ENCODE measurements at places on chromosomes 7 and 10.

- H3K36me3 ChIP-seq = peaks cover 2% of the 10 kb centered on the region
- no peaks in the 10 kb centered on the region for H3K4me1 ChIP-seq
- H3K27me3 ChIP-seq = no peaks in the 10 kb centered on the region
- no peak overlapping the region for H3K4me3 ChIP-seq
These were observed 2.3 kb upstream of the CUZD1 start for GRCh38 chr10:122847782-122848604.

GRCh38 chr7:151429560-151430331 is 10.2 kb downstream of the CRYGN start:
- peaks cover 19% of the 10 kb centered on the region for H3K4me1 ChIP-seq
- H3K36me3 ChIP-seq = no peaks in the 10 kb centered on the region
- H3K4me3 ChIP-seq = no peak overlapping the region

DNA sequence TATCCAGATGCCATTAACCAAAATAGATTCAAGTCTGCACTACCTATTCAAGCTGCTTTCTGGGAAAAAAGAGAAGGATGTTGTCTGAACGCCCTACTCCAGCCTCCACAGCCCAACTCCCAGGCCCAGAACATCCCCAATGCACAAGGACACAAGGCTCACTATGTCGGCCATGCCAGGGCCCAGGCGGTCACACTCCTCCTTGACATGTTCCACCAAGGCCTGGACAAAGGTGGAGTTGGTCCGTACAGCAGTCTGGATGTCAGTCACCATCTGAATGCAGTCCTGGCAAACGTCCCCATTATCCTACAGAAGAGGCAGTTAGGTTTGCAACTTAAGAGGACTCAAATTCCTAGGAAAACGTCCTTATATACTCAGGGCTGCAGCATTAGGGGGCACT is 23.2 kb downstream of the PSAP start:
- no peak for DNase-seq
- H3K4me3 ChIP-seq = no peak overlapping the region
- no peak overlapping the region for H3K27ac ChIP-seq
- H3K4me1 ChIP-seq = peaks cover 8% of the 10 kb centered on the region

GRCh38 chr10:85316276-85316675 is 987.9 kb downstream of the CCSER2 start:
- no peak for DNase-seq
- no peaks in the 10 kb centered on the region for H3K4me1 ChIP-seq
- no peak overlapping the region for H3K27ac ChIP-seq
- no peak overlapping the region for H3K4me3 ChIP-seq
- H3K36me3 ChIP-seq = no peaks in the 10 kb centered on the region
- no peaks in the 10 kb centered on the region for H3K27me3 ChIP-seq

GRCh38 chr10:66006411-66006810 is 919.4 kb upstream of the LRRTM3 start:
- H3K4me3 ChIP-seq = no peak overlapping the region
- H3K27me3 ChIP-seq = no peaks in the 10 kb centered on the region
- no peak for DNase-seq

- H3K4me3 ChIP-seq = no peak overlapping the region
- peaks cover 8% of the 10 kb centered on the region for H3K4me1 ChIP-seq
- H3K27ac ChIP-seq = no peak overlapping the region
- DNase-seq = no peak
- H3K36me3 ChIP-seq = no peaks in the 10 kb centered on the region
These were observed 103.6 kb upstream of the EGR2 start for GRCh38 chr10:62919776-62920175.

DNA sequence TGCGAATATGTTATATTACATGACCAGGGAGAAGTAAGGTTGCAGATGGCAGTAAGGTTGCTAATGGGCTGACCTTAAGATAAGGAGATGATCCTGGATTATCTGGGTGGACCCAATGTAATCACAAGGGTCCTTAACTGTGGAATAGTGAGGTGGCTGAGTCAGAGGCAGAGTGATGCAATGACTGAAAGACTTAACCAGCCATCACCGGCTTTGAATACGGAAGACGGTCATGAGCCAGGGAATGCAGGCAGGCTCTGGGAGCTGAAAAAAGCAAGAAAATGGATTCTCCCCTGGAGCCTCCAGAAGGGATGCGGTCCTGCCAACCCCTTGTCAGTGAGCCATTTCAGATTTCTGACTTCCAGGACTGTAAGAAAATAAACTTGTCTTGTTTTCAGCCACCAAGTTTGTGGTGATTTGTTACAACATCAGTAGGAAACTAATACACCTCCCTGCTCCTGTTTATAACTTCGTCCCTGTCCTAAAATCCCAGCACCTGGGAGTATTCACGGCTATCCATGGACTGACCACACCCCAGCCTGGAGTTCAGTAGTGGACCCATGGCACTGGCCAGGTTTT is 4.6 kb upstream of the C10orf95 start:
- peaks cover 12% of the 10 kb centered on the region for H3K4me1 ChIP-seq
- no peak overlapping the region for H3K4me3 ChIP-seq
- DNase-seq = no peak
- H3K36me3 ChIP-seq = peaks cover 20% of the 10 kb centered on the region
- no peak overlapping the region for H3K27ac ChIP-seq

DNA sequence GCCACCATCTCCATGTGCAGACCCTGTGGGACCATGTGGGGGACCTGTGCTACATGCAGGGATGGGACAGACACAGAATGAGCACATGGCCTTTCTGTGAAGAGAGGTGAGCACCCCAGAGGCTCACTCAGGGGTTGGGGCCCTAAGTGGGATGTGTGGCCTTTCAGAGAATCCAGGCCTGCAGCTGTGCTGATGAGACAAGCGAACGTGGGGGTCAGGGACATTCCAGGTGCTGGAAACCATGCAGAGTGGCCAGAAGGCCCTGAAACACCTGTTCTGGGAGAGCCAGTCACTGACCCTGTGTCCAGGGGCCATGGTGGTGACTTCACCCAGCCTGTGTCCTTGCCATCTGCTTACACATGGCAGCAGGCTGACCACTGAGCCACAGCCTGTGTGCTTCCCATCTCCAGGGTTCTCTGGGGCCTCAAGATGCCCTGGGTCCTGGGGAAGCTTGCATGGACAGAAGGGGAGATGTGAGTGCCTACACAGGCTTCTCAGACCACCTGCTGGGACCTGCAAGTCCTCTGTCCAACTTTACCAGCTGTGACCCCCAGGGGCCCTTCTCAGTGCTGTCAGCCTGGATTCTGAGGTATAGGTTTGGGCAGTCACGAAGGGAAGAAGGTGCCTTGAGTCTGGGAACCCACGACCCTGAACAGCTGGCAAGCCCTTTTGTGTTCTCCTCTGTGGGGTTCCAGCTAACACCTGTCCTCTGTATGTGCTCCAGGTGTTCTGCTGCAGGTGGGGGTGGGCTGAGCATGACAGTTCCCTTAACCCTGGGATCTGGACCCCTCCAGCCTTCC is 17.6 kb downstream of the RAMP3 start:
- no peak overlapping the region for H3K27ac ChIP-seq
- no peak overlapping the region for H3K4me3 ChIP-seq
- H3K36me3 ChIP-seq = no peaks in the 10 kb centered on the region

GRCh38 chr7:19470031-19470430 is 238.8 kb downstream of the POLR1F start:
- no peak overlapping the region for H3K4me3 ChIP-seq
- no peaks in the 10 kb centered on the region for H3K27me3 ChIP-seq
- H3K27ac ChIP-seq = no peak overlapping the region
- no peaks in the 10 kb centered on the region for H3K36me3 ChIP-seq
- no peaks in the 10 kb centered on the region for H3K4me1 ChIP-seq
- DNase-seq = no peak

- no peak overlapping the region for H3K4me3 ChIP-seq
- H3K4me1 ChIP-seq = no peaks in the 10 kb centered on the region
- no peaks in the 10 kb centered on the region for H3K27me3 ChIP-seq
These were observed 87.5 kb upstream of the ANLN start for GRCh38 chr7:36301914-36302771.

GRCh38 chr7:51233374-51233773 is 83.2 kb downstream of the COBL start:
- no peaks in the 10 kb centered on the region for H3K4me1 ChIP-seq
- no peak overlapping the region for H3K4me3 ChIP-seq
- H3K27me3 ChIP-seq = no peaks in the 10 kb centered on the region
- H3K27ac ChIP-seq = no peak overlapping the region
- no peaks in the 10 kb centered on the region for H3K36me3 ChIP-seq

DNA sequence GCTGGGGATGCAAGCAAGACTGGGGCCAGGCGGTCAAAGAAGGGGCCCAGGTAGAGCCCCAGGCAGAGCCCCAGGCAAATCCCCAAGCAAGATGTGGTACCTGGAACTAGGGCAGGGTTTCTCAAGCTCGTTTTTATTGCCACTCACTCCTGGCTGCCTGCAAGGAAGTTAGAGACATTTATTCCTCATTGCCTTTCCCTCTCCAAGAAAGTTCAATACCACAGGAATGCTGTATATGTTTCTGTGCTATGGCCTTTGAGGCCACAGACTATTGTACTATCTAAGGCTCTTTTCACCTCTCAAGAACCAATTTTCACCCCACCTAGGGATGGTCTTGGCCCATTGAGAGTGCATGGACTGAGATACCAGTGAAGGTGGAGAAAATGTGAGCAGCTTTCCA is 71.3 kb downstream of the TACC2 start:
- no peaks in the 10 kb centered on the region for H3K27me3 ChIP-seq
- H3K36me3 ChIP-seq = no peaks in the 10 kb centered on the region
- H3K27ac ChIP-seq = no peak overlapping the region
- DNase-seq = no peak

DNA sequence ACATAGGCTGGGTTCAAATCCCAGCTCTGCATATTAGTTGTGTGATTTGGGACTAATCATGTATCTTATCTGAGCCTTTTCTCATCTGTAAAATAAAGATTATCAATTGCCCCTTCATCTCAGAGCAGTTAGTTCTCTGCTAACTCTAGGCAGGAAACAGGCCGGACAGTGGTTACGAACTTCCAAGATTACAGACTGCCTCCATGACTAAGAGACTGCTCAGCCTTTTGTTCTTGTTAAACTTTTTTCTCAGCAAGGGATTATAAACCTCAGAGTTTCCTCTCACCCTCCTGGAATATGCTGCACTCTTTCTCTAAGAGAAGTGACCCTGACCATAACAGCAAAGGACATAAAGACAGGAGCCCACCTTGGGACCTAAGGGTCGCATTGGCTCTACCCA is 52.5 kb upstream of the NFKB2 start:
- H3K27ac ChIP-seq = no peak overlapping the region
- no peaks in the 10 kb centered on the region for H3K27me3 ChIP-seq
- peaks cover 1% of the 10 kb centered on the region for H3K36me3 ChIP-seq
- H3K4me1 ChIP-seq = no peaks in the 10 kb centered on the region

DNA sequence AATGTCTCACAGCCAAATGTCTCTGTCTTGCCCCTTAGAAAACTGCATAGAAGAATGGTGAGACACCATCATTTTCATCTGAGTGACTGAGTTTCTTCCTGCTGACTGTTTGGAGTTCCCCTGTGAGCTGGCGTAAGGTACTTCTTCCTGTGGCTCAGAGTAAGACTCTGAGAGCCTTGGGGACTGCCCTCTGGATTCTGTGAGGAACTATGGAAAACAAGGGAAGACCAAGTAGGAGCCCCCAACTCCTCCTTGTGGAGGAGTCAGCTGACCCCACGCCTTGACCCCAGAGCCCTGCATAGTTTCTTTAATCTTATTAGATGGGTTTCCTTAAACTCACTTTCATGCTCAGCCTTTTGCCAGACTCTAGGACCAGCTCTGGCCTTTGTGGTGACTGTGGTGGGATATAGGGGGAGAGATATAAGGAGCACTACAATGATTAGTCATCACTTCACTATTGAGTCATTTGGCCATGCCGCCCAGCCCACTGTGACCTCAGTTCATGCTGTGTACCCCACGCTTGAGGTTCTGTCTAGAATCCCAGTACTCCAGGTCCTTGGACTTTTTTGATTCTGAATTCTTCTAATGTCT is 51.8 kb upstream of the FAM133B start:
- H3K27me3 ChIP-seq = no peaks in the 10 kb centered on the region
- peak; percentile 35 for DNase-seq
- H3K36me3 ChIP-seq = no peaks in the 10 kb centered on the region

DNA sequence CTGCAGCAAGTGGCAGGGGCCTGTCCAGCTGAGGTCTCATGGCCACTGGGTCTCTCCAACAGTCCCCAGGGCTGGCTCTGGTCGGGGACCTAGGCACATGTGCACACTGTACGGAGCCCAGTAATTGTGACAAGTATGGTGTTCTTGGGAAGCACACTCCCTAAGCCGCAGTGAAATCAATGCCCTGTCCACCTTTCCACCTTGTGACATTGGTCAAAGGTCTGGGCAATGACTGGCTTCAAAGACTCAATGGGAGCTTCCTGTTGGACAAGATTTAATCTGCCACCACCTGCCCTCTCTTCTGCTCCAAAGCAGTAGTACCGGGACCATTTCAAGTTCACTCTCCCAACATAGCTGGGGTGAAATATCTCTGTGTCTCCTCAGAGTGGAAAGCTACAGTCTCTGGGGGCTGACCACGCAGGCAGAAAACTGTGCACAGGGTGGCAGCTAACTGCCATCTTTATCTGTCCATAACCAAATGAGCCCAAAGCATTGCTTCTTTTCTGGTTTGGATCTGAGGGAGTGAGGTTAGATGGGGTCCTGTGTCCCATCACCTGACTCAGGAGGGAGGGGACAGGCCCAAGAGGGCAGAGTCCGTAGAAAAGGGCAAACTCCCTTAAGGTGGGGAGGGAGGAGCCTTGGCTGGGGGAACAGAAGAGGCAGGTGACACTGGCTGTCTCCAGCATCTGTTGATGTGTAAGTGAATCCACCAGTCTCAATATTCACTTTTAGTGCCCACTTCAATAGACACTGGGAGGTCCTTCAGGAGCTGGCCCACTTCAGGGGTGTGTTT is 307.7 kb downstream of the TNS3 start:
- DNase-seq = no peak
- H3K4me3 ChIP-seq = no peak overlapping the region
- peaks cover 21% of the 10 kb centered on the region for H3K36me3 ChIP-seq
- H3K4me1 ChIP-seq = no peaks in the 10 kb centered on the region
- no peak overlapping the region for H3K27ac ChIP-seq
- H3K27me3 ChIP-seq = no peaks in the 10 kb centered on the region

DNA sequence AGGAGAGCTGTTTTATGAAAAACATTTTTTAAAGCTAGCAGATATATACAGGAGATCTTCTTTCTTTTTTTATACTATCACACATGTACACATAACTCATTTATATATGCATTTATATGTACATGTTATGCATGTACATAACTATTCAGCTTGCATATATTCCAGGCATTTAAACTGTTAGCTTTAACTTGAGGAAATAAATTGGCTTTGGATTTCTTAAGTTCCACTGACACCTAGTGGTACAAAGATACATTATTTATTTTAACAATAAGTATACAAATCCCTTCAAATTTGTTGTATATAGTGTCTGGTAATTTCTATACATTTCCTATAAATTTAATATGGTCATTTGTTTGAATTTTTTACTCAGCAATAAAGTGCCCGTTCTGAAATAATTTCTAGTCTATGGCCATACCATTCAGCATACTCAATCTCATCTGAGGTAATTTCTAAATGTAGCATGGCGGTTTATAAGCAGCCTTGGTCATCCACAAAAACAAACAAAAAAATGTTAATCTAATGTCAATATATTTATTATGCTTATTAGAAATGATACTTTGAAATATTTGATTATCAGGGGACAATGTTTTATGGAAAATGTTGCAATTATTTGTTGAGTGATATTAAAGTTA is 11.6 kb downstream of the ZDHHC6 start:
- no peaks in the 10 kb centered on the region for H3K27me3 ChIP-seq
- DNase-seq = peak; percentile 35
- no peak overlapping the region for H3K4me3 ChIP-seq
- H3K27ac ChIP-seq = no peak overlapping the region
- peaks cover 3% of the 10 kb centered on the region for H3K36me3 ChIP-seq
- no peaks in the 10 kb centered on the region for H3K4me1 ChIP-seq

- H3K4me1 ChIP-seq = no peaks in the 10 kb centered on the region
- H3K4me3 ChIP-seq = no peak overlapping the region
- DNase-seq = no peak
- H3K27ac ChIP-seq = no peak overlapping the region
These were observed 3.9 kb downstream of the LSMEM1 start for GRCh38 chr7:112484671-112485167.
